CD4-positive, alpha-beta T cell treated with Interleukin-10 for 1 hour (primary cell): ENCODE measurements at places on chromosomes 1 and 21.

DNA sequence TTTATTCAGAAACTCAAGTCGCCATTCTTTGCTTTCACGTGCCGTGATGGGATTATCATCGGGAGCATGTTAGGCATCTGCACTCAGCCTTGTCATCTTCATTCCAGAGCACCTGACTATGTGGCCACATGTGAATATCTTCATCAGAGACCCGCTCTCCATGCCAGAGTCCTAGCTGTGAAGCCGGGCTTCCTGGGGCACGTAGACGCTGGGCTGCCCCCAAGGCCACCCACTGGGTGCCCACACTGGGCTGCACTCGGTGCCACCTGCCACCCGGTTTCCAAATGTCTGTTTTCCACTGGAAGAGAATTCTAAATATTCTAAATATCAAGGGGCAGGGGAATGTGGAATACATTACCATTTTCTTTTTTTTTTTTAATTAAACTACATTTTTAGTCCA lies 43.8 kb downstream of the SLC37A1 start:
- DNase-seq, result no peak

DNA sequence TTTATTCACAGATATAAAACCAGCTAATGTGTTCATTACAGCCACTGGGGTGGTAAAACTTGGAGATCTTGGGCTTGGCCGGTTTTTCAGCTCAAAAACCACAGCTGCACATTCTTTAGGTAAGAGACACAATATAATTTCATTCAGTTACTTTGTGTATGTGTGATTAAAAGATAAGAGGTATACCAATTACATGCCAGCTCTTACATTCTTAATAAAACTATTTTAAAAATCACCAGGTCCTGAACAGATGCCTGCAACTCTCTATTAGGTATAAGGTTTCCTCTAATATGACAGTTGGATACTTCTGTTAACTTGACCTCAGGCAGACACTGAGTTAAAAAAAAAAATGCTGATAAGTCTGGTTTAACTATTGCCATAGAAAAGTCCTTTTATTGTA lies 122.1 kb downstream of the NEK7 start:
- DNase-seq, result no peak

GRCh38 chr1:184792450-184792969 lies 37.9 kb upstream of the EDEM3 start:
- no peak for DNase-seq

GRCh38 chr1:170664828-170665612 lies 1.1 kb downstream of the PRRX1 start:
- no peak for DNase-seq

- DNase-seq, result no peak
These were observed 137.1 kb downstream of the PIK3R3 start for GRCh38 chr1:45995298-45995697.
